ENCODE measurements at places on chromosomes 3 and 15.

DNA sequence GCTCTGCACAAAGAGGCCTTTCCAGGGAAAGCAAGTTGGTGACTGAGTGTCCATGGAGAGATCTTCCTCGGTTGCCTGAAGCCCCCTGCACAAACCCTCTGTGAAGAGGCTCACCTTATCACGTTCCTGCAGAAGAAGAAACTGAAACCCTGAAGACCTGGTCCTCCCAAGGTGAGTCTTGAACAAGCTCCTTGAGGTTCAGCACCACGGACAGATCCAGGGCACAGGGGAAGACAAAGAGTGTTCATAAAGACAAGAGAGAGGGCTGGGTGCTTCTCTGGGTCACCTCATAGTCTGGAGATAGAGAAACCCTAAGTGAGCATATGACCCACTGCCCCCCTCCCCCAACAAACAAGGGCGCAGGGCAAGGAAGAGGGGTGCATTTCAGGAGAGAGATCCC lies 21.7 kb upstream of the TBC1D21 start:
- no peaks in the 10 kb centered on the region for H3K36me3 ChIP-seq
- peaks cover 3% of the 10 kb centered on the region for H3K27me3 ChIP-seq
- no peaks in the 10 kb centered on the region for H3K4me1 ChIP-seq
- no peak overlapping the region for H3K27ac ChIP-seq
- DNase-seq, result peak; percentile 59
- no peak overlapping the region for H3K4me3 ChIP-seq

GRCh38 chr15:68183616-68184315 lies 21.4 kb downstream of the CALML4 start:
- H3K27me3 ChIP-seq, result no peaks in the 10 kb centered on the region
- H3K27ac ChIP-seq, result no peak overlapping the region
- DNase-seq, result no peak
- peaks cover 7% of the 10 kb centered on the region for H3K4me1 ChIP-seq
- no peak overlapping the region for H3K4me3 ChIP-seq
- no peaks in the 10 kb centered on the region for H3K36me3 ChIP-seq

DNA sequence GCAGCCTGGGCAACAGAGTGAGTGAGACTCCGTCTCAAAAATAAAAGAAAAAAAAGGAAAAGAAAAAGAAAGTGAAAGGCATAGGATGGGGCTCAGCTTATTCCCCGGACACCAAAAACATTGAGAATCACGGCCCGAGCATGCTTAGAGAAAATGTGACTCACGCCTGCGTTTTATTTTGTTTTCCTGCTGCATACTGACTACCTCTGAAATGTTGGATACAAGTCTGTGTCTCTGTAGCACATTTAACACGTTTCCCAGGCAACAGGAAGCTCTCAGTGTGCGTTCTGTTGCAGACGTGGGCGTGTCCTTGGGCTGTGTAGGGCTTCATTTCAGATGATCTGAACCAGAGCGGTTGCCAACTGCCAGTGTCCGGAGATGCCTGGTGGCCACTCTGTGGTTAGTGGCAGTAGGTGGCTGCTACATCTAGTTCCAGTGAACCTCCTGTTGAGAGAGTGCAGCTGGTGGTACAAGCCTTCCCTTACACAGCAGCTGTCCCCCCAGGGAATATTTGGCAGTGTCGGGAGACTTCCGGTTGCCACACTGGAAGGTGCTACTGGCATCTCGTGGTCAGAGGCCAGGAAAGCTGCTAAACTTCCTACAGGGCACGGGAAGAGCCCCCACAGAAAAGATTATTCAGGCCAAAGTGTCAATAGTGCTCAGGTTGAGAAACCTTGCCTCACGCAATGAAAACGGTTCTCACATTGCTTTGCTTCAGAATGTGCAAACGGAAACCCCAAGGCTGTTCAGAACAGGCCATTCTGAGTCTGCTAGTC lies 3.0 kb downstream of the SLC51A start:
- H3K27me3 ChIP-seq, result peaks cover 7% of the 10 kb centered on the region
- H3K27ac ChIP-seq, result peak overlapping the region; percentile 62
- peak overlapping the region; percentile 12 for H3K4me3 ChIP-seq
- DNase-seq, result peak; percentile 83

DNA sequence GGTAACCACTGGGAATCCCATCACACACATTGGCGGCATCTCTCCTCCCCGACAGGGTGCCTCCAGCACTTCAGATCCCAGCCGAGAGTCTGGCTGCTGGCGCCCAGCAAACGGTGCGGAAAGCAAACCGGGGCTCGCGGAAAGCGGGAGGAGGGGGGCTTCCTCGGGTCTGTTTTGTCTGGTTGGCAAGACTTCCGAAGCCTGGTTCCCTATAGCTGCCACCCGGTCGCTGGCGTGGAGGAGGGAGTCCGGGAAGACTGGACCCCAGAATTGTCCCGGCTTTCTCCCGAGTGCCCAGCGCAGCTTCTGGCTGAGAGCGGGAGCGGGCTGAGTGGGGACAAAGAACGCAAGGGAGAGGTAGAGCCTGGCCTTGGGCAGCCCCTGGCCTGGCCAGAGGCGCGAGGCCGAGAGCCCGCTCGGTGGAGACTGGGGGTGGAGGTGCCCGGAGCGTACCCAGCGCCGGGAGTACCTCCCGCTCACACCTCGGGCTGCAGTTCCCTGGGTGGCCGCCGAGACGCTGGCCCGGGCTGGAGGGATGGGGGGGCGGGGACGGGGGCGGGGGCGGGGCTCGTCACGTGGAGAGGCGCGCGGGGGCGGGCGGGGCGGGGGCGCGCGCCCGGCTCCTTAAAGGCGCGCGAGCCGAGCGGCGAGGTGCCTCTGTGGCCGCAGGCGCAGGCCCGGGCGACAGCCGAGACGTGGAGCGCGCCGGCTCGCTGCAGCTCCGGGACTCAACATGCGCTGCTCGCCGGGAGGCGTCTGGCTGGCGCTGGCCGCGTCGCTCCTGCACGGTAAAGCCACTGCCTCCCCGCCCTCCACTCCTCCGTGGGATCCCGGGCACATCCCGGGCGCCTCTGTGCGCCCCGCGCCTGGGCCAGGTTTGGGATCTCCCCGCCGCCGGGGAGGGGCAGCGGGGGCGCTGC lies at the start of gene CHRNA7:
Gene CHRNA7, plus strand, starts transcription at position 654 of the 920 bp plus-strand sequence. Its CDS starts 80 bp downstream, at position 734.
- peak within 1 kb of the TSS; percentile 23 for H3K4me3 ChIP-seq
- H3K27ac ChIP-seq, result no peak within 1 kb of the TSS
- peaks cover 9% of the 10 kb centered on the region for H3K27me3 ChIP-seq
- no peaks in the 10 kb centered on the region for H3K4me1 ChIP-seq

GRCh38 chr15:76311100-76311953 lies at the start of gene ETFA:
Gene ETFA (minus strand): TSS chr15:76311469. CDS start chr15:76311388, 81 bp downstream.
- H3K4me3 ChIP-seq, result peak within 1 kb of the TSS; percentile 95
- H3K36me3 ChIP-seq, result no peaks in the 10 kb centered on the region
- peaks cover 2% of the 10 kb centered on the region for H3K27me3 ChIP-seq
- DNase-seq, result peak; percentile 91

- H3K36me3 ChIP-seq, result peaks cover 28% of the 10 kb centered on the region
- DNase-seq, result peak; percentile 45
- peak overlapping the region; percentile 95 for H3K27ac ChIP-seq
- H3K4me3 ChIP-seq, result peak overlapping the region; percentile 100
- no peaks in the 10 kb centered on the region for H3K27me3 ChIP-seq
Measured at GRCh38 chr15:96336596-96337364, 6.3 kb downstream of the NR2F2 start.

DNA sequence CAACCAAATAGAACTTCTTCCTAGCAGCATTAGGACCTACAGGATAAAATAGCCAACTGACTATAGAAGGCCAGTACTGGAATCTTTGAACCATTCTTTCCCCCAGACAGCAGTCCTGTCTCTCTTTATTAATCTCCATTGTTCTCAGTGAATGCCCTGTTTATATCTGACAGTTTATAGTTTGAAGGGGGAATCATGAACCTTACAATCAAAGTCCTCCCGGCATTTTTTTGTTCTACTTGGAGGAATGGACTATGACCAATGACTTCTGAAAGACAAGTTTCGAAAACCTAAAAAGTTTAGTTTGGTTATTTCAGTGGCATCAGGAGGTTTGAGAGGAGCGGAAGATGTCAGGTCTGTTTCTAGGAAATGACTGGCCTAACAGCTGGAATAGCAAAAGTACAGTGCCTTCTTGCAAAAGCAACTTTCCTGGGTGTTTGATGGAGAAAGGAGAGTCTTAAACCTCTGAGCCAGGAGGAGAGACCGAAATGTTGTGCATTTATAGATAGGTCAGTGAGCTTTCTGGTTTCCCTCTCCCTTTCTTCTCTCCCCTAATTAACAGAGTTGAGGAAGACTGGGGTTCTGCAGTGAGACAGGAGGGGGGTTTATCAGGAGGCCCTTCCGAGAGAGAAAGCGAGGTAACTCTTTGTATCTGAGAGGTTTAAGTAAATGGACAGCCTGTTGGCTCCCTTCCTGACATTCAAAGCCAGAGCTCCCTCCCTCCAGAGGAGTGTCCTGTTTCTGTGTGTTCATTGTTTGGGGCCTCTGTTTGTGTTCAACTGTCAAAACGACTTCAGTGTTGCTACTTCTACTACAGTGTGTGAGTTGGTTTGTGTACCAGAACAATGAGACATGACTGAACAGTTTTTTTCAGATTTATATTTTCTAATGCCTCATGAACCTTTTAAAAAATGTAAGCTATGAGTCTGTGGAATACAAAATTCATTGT lies 383.0 kb upstream of the RARB start:
- DNase-seq, result peak; percentile 20
- H3K36me3 ChIP-seq, result no peaks in the 10 kb centered on the region
- no peak overlapping the region for H3K27ac ChIP-seq
- H3K4me3 ChIP-seq, result no peak overlapping the region

DNA sequence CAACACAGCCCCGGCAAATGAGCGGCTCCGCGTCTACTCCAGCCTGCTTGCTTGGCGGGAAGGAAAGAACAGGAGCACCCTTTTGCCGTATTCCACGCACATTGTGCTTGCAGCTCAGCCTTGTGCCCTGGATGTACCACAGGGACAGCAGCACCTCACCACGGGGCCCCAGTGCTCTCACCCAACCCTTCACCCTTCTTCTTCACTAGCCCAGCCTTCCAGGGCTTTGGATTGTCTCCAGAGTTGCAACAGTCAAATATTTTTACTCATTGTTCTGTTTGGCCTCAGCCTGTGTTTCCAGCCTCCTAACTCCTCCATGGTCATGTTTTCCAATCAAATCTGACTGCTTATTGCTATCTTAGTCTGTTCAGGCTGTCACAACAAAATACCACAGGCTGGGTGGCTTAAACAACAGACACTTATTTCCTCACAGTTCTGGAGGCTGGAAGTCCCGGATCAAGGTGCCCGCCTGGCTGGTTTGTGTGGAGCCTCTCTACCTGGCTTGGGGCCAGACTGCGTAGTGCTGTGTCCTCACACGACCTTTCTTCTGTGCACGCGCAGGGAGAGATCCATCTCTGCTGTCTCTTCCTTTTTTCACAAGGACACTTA lies 79.2 kb upstream of the ABHD17C start:
- H3K36me3 ChIP-seq, result no peaks in the 10 kb centered on the region
- DNase-seq, result peak; percentile 81
- H3K4me1 ChIP-seq, result peaks cover 8% of the 10 kb centered on the region

GRCh38 chr15:75065851-75066509 lies 42.6 kb downstream of the PPCDC start:
- H3K27ac ChIP-seq, result no peak overlapping the region
- no peaks in the 10 kb centered on the region for H3K36me3 ChIP-seq
- H3K4me1 ChIP-seq, result peaks cover 3% of the 10 kb centered on the region

GRCh38 chr15:67063689-67064606 lies 1.5 kb upstream of the SMAD3 start:
- H3K27me3 ChIP-seq, result no peaks in the 10 kb centered on the region
- peaks cover 3% of the 10 kb centered on the region for H3K4me1 ChIP-seq
- H3K36me3 ChIP-seq, result peaks cover 4% of the 10 kb centered on the region
- peak; percentile 69 for DNase-seq
- H3K4me3 ChIP-seq, result no peak overlapping the region

GRCh38 chr15:100596792-100597191 lies 5.2 kb downstream of the LINS1 start:
- H3K27me3 ChIP-seq, result no peaks in the 10 kb centered on the region
- DNase-seq, result peak; percentile 79
- H3K27ac ChIP-seq, result no peak overlapping the region
- H3K36me3 ChIP-seq, result no peaks in the 10 kb centered on the region
- no peaks in the 10 kb centered on the region for H3K4me1 ChIP-seq

GRCh38 chr3:185733980-185734724 lies 90.7 kb downstream of the IGF2BP2 start:
- no peak overlapping the region for H3K4me3 ChIP-seq
- peak; percentile 89 for DNase-seq
- no peaks in the 10 kb centered on the region for H3K36me3 ChIP-seq
- peaks cover 38% of the 10 kb centered on the region for H3K4me1 ChIP-seq
- no peaks in the 10 kb centered on the region for H3K27me3 ChIP-seq

- no peaks in the 10 kb centered on the region for H3K36me3 ChIP-seq
- no peak overlapping the region for H3K4me3 ChIP-seq
- no peak for DNase-seq
- no peak overlapping the region for H3K27ac ChIP-seq
- no peaks in the 10 kb centered on the region for H3K4me1 ChIP-seq
Measured at GRCh38 chr15:84604826-84605553, 4.2 kb downstream of the ZSCAN2 start.

DNA sequence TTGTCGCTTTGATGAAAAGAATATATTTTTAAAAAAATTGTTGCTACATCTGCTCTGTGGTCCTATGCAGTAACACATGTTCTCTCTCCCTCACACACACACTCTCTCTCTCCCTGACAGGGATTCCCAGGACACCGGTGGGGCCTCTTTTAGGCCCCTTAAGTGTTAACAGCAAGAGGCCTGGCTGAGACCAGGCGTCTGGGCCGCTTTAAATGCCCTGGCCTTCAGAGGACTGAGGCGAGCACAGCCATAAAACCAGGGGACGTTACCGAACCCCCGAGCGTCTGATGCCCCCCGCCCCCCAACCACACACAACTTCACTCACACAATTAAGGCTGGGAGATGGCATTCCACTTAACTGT lies 1.7 kb downstream of the BNC1 start:
- peak overlapping the region; percentile 69 for H3K4me3 ChIP-seq
- DNase-seq, result peak; percentile 55
- peaks cover 12% of the 10 kb centered on the region for H3K4me1 ChIP-seq

DNA sequence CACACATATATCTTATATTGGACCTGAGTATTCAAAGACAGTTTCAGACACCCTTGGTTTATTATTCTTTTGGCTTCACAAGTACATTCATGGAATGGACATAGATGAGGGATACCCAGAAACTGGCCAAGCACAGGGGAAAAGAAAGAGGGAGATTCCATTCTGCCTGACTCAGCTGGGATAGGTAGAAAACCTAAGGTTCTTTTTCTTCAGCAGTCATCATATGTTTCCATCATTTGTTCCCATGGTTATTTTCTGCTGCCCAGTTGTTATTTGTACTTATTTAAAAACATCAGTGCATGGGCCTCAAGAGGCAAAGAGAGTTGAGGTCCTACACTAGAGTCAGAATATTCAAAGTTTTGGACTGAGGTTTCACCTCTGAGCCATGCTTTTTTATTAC lies 91.8 kb downstream of the FILIP1L start:
- H3K36me3 ChIP-seq, result no peaks in the 10 kb centered on the region
- no peak overlapping the region for H3K4me3 ChIP-seq
- no peaks in the 10 kb centered on the region for H3K4me1 ChIP-seq
- no peaks in the 10 kb centered on the region for H3K27me3 ChIP-seq

Data from fibroblast of lung (primary cell).